Urinary bladder (tissue), 4 donors: ENCODE measurements at places on chromosomes 6 and 20. TPM values are rescaled to one million over a fixed set of nuclear protein-coding genes. Genes with fewer than 3 reads are reported as not detected.

Gene KIF25
- polyA plus RNA-seq = 0.53 TPM

Gene TRAPPC3L
- 0.05 TPM for polyA plus RNA-seq

Gene RIPOR3
- polyA plus RNA-seq = 15.0 TPM

Gene PTK6
- 3.4 TPM for polyA plus RNA-seq

Gene SIGLEC1
- 7.6 TPM for polyA plus RNA-seq

GRCh38 chr20:47304287-47304686 is 52.2 kb downstream of the ZMYND8 start:
- no peak for DNase-seq

- DNase-seq = no peak
These were observed 29.7 kb downstream of the FYN start for GRCh38 chr6:111843347-111844147.

DNA sequence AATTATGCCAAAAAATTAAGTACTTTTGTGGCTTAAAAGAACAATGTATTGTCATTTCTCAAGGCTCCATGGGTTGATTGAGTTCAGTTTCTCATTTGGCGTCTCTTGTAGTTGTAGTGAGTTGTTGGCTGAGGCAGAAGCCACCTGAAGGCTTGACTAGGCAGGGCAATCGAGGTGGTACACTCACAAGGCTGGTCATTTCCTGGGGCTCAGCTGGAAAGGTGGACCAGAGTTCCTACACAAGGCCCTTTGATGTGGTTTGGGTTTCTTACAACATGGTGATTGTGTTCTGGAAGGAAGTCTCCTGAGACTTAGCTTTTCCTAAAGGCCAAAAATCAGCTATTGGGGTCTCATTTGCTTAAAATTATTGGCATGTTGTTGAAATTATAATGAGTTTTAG is 22.6 kb downstream of the MAS1 start:
- no peak for DNase-seq

DNA sequence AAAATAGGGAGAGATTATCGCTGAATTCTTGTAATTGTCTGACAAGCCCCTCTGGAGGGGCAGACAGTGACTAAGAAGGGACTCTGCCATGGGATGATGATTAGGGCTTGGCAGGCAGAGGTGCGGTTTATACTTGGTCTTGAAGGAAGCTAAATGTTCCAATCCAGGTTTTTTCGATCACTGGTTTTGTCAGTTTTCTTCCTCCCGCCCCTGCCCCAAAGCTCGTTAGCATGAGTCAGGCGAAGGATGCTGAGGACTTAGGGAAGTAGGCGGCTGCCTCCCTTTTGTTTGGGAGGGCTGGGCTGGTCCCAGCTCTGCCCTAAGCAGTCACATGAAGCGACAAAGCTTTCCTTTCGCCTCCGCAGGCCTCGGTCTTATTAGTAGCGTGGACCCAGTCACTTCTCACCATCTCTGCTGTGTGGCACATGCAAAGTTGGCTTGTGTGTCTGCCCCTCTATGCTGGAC is 314.2 kb downstream of the CDC5L start:
- no peak for DNase-seq

DNA sequence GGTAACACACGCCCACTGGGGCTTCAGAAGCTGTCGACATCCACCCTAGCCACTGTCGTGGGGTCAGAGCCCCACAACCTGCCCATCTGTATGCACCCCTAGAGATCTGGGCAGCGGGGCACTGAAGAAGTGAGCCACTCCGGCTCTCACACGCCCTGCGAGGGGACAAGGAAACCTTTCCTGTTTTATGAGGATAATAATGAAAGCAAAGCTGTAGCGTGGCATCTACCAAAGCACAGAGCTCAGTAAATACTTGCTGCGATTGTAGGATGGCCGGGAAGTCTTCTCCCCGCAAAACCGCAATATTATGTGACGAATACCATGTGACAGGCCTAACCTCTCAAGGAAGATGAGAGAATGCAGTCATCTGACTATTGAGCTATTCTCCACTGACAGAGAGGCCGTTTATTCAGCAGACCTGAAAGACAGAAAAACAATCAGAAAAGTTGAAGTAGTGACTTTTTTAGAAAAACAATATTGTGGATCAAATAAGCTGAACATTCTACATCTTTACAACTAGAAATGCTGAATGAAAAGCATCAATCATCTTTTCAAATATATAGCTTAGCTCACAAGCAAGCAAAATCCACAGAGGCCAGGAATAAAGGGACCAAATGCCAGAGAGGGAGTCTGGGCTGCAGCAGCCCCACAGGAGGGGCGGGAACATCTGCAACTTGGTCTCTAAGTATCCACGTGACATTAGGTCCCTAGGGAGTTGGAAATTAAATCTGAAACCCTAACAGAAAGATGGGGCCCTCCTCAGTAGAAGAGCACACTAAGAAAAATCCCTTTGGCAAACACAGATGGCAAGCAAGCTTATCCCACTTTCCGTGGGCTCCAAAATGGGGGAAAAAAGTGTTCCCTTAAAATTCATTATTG is 207.8 kb downstream of the TTLL2 start:
- no peak for DNase-seq

DNA sequence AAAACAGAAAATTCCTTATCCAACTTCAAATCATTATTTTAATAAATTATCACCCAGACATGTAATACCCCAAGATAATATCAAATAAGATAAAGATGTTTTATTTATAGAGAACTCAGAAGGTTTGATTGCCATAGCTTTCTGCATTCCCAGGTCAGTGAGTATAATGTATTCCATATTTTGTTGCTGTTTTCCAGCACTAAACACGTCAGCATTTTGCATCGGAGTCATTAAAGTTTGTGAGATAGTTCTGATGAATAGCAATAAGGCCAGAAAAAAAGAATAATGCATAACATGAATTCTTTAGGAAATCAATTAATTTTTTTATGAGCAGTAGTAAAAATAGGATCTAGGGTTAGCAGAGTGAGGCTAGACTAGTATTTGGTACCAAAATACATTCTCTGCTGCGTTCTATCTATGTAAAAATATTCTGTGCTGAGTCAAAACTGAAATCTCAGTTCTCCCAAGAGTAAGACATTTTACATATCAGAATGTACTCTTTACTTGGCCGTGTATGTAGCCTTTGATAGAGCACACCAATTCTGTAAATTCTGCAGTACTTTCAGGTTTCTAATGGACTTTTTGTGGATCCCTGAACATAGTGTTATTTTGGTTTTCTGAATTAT is 269.9 kb upstream of the AGPAT4 start:
- no peak for DNase-seq

- DNase-seq = no peak
These were observed 218.5 kb downstream of the FOXC1 start for GRCh38 chr6:1827984-1828793.

- no peak for DNase-seq
These were observed 527.6 kb downstream of the CDKAL1 start for GRCh38 chr6:21061892-21062291.

- DNase-seq = no peak
These were observed 47.6 kb downstream of the CPXM1 start for GRCh38 chr20:2752567-2753460.

GRCh38 chr6:4028051-4028450 is 50.9 kb downstream of the FAM217A start:
- no peak for DNase-seq

DNA sequence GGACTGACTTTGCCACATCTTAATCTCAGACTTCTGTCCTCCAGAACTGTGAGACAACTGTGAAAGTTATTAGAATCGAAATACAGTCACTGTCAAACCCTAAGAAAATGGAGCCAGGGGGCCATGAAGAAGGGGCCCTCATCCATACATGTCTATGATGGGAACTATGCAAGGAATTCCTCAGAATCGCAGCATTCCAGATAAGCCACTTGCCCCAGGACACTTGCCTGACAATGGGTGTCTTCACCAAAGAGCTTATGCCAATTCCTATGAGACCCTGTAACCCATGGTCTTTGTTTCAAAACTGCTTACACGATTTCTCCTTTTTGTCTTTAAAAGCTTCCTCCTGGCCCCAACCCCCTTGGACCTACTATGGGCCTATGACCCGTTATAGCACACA is 90.4 kb upstream of the FOXP4 start:
- no peak for DNase-seq

GRCh38 chr6:37204014-37204751 is 34.2 kb downstream of the PIM1 start:
- DNase-seq = peak; percentile 58

DNA sequence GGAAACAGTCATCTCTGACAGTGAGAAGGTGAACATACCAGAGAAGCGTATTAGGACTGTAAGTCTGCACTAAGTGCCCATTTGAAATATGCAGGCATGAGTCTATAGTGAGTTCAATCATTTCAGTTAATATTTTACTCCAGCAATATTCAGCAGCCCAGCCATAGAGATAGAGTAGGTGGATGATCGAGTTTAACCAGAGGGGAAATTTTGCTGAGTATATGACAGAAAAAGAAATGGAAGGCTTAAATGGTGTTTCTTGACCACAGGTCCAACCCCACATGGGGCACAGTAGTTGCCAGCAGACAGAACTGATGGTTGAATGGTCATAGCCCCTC is 39.8 kb downstream of the KIF6 start:
- DNase-seq = no peak

GRCh38 chr6:31701666-31702404 is 1.3 kb downstream of the ABHD16A start:
- DNase-seq = no peak

DNA sequence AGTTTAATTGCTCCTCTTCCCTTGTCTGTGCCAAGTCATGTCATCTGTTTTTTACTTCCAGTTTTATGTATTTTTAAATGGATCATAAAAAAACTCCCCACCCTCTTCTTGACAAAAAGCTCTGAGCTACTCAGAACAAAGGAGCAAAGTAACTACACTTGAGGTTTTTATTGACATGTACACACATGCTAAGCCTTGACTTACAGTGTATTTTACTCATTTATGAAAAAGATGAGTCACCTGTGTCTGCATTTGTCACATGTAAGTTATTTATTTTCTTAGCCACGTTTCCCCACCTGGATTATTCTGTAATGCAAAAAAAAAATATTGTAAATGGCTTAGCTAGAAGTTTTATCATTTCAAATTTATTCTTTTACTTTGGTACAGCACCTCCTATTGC is 628.8 kb upstream of the SLC35B3 start:
- DNase-seq = no peak

DNA sequence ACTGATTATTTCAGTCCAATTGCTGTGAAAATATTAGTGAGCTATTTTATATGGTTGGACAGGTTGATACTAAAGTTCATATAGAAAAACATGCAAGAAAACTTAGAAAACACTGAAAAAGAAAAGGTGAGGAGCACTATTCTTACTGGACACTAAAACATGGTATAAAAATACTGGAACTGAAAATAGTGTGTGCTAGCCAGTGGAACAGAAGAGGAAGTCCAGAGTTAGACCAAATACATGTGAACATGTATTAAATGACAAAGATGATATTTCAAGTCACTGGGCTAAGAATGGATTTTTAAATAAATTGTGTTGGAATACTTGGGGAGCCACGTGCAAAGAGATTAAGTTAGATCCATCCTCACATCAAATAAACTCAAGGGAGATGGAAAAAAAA is 218.5 kb downstream of the TMEM242 start:
- no peak for DNase-seq

DNA sequence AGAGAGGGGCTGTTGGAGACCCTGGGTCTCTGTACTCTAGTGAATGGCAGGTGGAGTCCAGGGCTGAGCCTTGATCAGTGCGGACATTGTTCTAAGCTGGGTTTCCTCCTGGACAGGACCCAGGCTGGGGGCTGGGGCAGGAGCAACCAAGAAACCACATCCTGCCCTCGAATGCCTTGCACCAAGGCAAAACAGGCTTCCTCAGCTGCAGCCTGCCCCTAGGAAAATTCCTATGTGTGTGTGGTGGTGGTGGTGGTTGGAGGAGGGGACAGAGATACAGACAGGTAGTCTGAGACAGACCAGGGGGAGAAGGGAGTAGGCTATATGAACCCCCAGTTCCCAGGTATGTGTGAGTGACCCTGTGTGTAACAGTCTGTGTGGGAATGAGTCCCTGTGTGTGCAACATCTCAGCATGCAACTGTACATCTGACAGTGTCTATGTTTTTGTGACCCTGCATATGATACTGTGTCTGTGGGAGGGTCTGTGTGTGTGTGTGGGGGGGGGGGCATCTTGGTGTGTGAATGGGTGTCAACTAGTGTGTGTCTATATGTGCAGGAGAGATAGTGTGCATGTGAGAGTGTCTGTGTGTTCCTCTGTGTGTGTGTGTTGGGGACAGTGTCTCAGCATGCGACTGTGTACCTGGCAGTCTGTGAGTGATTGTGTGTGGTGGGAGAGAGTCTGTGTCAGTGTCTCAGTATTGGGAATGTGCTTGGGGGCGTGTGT is 3.0 kb downstream of the GLP1R start:
- no peak for DNase-seq

- DNase-seq = no peak
These were observed 6.8 kb downstream of the PROKR2 start for GRCh38 chr20:5309971-5310370.

DNA sequence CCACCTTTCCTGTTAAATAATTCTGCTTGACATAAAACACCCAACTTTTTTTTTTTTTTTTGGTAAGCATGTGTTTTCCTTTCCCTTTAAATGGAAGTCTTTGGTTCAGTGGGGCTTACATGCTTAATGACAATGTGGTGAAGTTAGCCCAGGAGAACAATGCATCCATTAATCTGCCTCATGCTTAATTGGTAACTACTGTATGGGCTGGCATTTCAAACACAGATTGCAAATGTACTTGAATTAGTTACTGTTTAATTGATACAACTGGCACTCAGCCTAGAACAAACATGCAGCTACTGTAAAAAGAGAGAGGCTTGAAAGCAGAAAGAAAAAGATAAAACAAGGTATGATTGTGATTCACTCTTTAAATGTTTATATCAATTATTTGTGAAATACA is 483.6 kb upstream of the NOX3 start:
- no peak for DNase-seq

GRCh38 chr6:131136021-131136786 is 937 bp downstream of the AKAP7 start:
- DNase-seq = peak; percentile 48

GRCh38 chr20:62183426-62184142 is 756 bp downstream of the MTG2 start:
- no peak for DNase-seq

- no peak for DNase-seq
These were observed 395.2 kb downstream of the PAX1 start for GRCh38 chr20:22100686-22101085.

DNA sequence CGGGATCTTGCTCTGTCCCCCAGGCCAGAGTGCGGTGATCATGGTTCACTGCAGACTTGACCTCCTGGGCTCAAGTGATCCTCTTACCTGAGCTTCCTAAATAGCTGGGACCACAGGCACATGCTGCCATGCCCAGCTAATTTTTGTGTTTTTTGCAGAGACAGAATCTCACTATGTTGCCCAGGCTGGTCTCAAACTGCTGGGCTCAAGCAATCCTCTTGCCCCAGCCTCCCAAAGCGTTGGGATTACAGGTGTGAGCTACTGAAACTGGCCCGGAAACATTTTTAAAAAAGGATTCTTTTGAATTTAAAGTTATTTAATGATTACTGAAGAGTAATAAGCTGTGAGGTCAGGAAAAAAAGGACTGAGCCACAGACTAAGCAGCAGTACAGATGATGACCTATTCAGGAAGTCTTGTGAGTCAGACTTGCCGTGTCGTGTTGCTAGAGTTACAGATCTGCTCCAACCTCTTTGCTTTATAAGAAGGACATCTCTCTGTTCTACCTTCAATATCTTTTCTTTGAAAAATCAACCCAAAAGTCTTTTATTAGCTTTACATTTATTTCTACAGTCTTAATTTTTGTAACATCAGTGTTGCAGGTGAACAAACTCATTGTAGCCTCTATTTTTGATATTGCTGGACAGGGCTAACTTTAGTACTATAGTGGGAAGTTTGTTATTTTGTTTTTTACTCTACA is 108.7 kb downstream of the NCOA3 start:
- DNase-seq = no peak
